Stimulated activated CD8-positive, alpha-beta memory T cell treated with anti-CD3 and anti-CD28 coated beads, Interleukin-2, amount 100 ng/mL, for 48 hours (primary cell): ENCODE measurements at places on chromosomes 5 and 9.

- DNase-seq, result no peak
Observed at GRCh38 chr5:77156379-77156778, 54.1 kb upstream of the PDE8B start.

DNA sequence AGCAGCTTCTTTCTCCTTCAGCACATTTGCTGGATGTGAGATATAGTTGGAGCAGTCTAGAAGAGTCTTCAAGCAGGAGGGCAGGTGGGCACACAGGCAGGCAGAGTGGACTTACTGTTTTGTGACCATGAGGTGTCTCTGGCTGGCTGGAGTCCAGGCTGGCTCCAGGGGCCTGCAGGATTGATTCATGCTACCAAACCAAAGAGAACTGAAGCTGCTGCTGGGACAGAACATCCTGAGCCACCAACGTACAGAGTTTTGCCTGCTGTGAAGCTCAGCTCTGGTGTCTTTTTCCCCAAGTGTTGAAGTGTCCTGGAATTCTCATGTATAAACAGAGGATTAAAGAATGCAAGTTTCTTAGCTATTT is 45.7 kb downstream of the CYSTM1 start:
- DNase-seq, result no peak

DNA sequence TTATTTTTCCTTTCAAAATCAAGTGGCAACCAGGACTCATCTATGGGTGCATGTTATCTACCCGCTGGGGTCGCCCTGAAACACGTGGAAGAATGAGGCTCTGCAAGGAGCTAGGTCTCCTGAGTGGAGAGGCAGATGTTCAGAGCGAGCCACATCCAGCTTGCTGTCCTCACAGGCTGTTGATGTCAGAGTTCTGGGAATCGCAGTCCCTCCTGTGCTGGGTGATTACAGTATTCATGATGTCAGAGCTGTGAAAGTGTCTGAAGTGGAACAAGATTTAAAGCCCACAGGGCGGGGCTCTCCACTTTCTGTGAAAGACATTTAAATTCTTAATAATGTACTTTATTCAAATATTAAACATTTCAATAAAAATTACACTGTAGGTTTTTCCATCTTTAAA is 24.4 kb upstream of the LMX1B start:
- no peak for DNase-seq

GRCh38 chr5:41524174-41524573 is 13.8 kb upstream of the PLCXD3 start:
- DNase-seq, result no peak

GRCh38 chr5:81194633-81195334 is 38.3 kb upstream of the CKMT2 start:
- peak; percentile 78 for DNase-seq

DNA sequence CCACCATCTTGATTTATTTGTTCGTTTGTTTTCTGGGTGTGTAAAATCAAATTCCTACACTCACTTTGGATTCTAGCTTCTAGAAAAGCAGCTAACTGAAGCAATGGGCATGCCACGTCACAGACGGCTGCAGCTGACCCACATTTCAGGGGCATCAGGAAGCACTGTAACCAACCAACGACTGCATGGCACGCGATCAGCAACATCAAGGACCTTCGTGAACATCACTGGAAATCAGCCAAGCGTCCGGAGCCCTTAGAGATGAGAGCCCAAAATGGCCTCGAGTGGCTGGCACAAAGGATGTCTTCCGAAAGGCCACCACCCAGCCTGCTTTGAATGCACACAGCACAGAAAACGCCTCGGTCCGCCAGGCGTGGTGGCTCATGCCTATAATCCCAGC is 191.1 kb downstream of the OLFM1 start:
- DNase-seq, result no peak

DNA sequence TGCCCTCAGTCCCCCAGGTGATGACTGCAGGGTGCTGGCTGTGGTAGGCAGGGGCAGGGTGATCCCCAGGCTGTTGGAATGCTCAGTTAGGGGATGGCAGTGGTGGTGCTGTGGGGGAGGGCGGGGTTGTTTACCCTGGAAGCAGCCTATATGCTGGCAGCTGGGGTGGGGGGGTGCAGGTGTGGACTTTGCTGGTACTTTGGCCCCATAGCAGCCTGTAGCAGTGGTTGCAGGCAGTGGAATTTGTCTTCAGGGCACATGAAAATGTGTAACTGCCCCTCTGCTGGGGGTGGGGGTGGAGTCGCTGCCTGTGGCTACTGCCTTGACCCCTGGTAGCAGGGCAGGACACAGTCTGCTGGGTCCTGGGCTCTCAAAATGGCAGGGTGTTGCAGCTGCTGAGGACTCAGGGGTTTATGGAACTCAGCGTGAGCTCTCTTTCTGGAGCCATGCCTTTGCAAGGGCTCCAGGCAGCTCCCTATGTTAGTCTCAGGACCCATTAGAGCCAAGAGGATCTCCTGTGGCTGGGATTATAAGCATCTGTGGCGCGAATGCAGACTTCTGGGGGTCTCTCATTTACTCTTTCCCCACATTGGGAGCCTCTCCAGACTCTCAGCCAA is 65.0 kb downstream of the RMI1 start:
- DNase-seq, result no peak

DNA sequence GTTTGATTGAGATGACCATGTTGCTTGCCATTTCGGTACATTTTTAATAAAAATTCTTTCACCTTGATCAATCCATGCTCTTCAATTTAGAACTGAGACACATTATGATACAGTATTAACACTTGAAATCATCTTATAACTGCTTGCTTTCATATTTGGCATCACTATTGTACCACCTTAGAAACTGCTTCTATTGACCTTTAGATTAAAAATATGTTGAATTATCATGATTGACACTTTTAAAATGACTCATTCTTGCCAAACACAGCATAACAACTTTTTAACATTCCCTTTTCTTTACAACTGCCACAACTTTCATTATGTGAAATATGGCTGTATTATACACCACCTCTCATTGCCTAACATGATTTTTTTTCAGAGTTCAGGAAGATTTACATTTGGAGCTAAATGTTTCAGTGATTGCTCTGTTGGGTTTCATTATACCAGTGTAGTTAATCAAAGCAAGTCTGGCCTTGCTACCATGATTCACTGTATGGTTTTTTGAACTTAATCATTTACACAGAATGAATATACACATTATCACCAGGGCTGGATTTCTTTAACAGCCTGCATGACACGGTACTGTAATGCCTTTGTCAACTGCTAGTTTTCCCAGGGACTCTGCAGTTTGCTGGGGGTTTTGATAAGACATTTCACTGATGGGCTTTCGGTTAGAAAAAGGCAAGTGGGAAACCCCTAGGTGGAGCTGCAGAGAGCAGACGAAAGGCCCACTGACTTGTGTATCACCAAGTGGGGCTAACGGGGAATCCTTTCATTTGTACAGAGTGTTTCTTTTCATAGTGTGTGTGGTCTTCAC is 93.6 kb upstream of the TLE4 start:
- no peak for DNase-seq

GRCh38 chr9:19146441-19147024 is 19.2 kb upstream of the PLIN2 start:
- DNase-seq, result no peak

DNA sequence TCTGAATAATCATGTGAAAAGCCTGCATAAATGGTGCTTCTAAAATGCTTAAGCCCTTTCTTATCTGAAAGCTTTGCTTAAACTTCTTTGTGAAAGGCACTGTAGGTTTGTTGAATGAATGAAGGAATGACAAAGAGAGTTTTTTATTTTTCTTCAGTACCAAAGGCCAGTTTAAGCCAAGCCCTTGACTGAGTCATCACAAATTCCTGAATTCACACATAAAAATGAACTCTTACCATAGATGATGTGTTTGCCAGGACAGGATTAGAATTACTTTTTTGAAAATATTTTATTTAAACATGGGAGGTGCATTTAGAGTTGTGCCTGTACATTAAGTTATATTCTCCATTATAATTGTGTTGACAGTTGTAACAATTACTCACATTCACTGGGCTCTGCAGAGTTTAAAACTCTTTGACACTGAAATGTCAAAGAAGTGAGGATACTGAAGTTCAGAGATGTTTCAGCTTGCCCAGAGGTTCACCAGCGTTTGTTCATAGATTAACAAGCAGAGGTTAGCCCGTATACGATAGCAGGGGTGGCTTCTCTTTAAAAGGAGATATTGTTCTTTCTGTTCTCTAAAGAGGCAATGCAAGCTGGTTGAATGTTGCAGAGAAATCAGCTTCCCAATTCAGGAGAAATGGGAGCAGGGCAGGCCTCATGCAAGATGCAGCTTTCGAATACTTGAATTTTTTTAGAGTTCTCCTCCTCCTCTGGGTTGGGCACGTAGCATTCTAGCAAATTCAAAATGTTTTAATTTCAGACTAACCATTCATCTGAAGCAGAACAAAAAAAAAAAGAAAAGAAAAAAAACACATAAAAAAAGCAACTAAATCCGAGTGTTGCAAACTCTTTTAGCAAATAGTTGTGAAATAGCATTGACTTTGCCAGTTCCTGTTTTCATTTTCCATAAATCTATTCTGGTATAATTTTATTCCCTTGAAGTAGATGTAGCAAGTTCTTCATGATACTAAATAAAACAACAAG is 358.7 kb upstream of the KLF4 start:
- no peak for DNase-seq

GRCh38 chr9:132192728-132193127 is 30.9 kb downstream of the NTNG2 start:
- DNase-seq, result no peak

- DNase-seq, result no peak
Observed at GRCh38 chr5:117504305-117504704, 929.7 kb upstream of the SEMA6A start.

DNA sequence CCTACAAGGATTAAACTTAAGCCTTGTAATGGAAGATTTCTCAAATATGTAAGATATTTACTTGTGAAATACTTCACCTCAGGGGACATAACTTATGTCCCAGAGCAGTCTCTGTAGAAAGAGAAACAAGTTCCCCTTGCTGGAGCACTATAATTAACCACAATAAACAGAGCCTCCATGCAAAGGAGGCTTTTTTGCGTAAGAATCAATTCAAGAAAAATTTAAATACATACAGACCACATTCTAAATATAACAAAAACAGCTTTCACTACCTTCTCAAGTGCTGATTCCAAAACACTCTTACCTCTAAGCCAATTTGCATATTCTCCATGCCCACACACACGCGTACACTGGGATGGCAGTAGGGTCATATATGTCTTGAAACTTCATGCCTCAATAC is 30.7 kb upstream of the CCNB1 start:
- DNase-seq, result no peak

- DNase-seq, result no peak
Observed at GRCh38 chr5:158039441-158039840, 180.5 kb upstream of the CLINT1 start.

DNA sequence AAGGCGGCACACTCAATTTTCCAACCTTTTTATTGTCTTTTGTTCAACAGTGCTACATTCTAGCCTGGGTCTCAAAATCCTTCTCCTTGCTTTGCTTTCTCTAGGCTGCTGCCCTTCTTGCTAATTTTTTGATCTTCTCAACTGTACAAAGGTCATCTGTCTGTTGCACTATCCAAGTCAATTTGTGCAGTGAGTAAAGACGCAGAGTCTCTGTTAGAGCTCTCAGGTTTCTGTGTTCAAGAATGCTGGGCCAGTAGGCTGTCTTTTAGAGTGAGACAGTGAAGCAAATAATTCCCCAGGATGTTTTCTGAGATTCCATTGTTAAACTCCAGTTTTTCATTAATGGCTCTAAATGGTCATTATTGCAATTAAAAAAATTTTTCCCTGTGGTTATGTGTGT is 255.7 kb upstream of the ACTBL2 start:
- DNase-seq, result no peak

DNA sequence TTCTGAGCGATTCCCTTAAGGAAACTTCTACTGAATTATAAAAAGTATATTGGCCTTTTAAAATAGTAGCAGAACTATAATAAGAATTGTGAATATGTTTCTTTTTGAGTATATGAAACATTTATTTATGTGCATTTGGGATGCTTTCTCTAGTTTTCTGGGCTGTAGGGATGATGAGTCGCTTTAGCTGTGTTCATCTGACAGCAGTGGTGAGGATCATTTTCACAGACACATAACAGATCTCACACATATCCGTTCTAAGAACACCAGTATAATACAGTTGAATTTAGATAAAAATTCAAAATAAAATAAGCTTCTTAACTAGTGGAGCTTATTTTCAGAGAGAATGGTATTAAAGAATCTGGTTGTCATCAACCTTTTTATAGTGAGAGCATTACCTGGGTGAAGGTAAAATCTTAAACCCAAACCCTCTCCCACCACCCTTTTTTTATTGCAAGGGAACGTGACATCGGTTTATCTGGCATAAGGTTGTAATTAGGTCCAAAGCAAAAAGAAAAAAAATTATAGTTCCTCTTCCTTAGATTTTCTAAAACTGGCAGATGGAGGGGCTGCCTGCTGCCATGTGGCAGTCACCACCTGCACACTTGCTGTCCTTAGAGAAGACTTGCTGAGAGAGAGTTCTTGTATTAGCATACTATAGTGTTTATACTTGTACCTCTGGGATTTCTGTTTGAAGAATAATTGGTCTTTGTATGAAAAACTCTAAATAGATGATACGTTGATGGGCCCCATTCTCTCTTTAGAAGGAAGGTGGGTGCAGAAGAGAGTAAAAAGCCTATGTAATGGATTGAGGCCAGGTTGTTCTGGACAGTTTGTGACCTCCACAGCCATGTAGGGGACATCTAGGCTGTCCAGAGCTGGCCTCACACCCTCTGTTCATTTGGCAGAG is 86.8 kb downstream of the CAMK4 start:
- no peak for DNase-seq

GRCh38 chr9:111037708-111038330 is 451 bp downstream of the LPAR1 start:
- no peak for DNase-seq

- no peak for DNase-seq
Observed at GRCh38 chr9:90259311-90260246, 383.0 kb downstream of the DIRAS2 start.

GRCh38 chr5:159586921-159587320 is 256.6 kb upstream of the IL12B start:
- DNase-seq, result no peak

- DNase-seq, result no peak
Observed at GRCh38 chr5:114010362-114010761, 351.5 kb upstream of the KCNN2 start.

- DNase-seq, result no peak
Observed at GRCh38 chr5:150502106-150502505, 5.8 kb upstream of the NDST1 start.

DNA sequence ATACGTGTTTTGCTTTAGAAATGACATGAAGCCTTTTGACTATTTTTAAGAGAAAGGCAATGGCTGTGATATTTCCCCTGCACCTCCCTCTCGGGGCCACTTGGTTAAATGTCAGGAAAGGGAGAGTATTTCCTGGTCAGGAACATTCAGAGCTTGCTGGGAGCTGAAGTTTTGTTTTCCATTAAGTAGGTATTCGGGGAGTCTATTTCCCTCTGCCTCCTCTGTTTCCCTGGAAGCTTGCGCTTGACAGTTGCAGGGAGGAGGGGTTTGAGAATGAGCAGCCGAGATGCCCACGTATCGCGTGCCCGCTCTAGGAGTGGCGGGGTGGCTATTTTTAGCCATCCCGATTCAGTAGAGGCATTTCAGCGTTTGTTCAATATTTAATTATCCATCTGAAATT is 6.7 kb downstream of the DAB2IP start:
- DNase-seq, result no peak

- DNase-seq, result no peak
Observed at GRCh38 chr9:2022560-2022959, 7.4 kb downstream of the SMARCA2 start.
